ENCODE measurements at places on chromosomes 7 and 10. TPM values are rescaled to one million over a fixed set of nuclear protein-coding genes. Genes with fewer than 3 reads are reported as not detected.

Gene GIMAP4
- not detected for total RNA-seq

Gene HTRA1
- 54.3 TPM for total RNA-seq

Gene STEAP1
- total RNA-seq, result 13.6 TPM

Gene INSYN2A
- total RNA-seq, result 1.7 TPM

Gene FZD8
- 7.0 TPM for total RNA-seq

Gene THNSL1
- total RNA-seq, result 3.3 TPM

Gene ELFN1
- 0.32 TPM for total RNA-seq

All from A549 treated with ZK216348 at 1 μM for 4 hours (cell line).